ENCODE measurements at places on chromosomes 5 and 9.

DNA sequence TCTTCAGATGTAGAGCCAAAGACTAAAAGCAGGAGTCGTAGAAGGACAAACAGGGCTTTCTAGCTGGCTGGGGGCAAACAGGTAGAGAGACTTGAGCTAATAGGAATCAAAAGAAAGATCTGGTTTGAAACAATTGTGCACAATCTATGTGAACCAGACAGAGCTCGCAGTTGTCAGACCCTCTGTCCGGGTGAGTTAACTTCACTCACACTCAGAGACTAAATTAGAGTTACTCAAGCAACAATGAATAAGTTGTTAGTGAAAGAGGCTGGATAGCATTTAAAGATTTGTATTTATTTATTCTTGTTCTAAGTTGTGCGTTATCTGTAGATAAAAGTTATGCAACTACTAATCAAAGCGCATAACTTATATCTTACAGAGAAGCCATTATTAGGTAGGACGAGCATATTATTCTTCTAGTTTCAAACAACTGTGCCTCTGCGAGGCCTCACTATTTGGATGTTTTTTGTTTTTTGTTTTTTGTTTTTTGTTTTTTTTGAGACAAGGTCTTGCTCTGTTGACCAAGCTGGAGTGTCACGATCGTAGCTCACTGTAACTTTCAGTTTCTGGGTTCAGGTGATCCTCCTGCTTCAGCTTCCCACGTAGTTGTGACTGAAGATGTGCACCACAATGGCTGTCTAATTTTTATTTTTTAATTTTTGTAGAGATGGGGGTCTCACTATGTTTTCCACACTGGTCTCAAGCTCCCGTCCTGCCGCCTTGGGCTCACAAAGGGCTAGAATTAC, 13.2 kb upstream of the LNPEP start:
- no peak for DNase-seq

DNA sequence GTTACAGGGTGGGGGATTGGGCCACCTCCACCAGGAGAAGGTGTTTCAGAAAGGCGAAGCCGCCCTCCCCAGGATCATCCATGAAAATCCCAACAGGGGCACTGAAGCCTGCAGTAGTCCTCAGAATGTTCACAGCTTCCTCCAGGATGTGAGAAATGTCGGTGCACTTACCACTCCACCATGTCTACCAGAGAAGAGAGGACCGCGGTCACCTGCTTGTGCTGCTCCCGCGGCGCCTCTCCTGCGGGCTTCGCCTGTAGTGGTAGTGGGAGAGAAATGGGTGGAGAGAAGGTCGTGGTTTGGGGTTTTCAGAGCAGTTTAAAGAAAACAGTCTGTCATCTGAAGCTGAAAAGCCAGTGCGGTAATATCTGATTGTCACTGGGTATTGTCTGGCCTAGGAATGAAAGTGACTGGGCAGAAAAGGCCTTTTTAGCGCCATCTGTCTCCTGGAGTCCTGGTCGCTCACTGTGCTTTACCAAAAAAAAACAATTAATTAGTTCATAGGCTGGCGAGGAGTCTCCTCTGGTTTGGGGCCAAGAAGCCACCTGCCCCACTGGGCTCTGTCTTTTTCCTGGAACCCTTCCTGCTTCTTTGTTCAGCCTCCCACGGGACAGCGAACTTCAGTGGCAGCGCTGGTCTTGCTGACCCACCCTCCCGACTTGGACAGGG, 23.0 kb upstream of the PPP1R26 start:
- DNase-seq, result no peak

DNA sequence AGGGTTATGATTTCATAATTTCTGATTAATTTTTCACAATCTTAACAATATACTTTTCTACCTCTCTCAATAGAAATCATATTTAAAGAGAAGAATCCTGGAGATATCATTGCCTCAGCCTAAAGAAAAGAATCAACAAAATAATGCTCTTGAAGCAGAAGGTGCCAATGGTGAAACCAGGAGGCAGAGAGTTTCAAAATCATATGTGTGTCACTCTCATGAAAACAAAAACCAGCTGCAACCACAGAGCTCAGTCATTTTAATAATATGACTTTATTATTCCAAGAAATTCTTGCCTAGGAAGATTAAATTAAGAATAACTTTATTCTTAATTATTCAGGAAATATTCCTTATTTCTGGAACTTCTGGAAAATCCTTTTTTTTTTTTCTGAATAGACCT, 266.8 kb upstream of the ACTBL2 start:
- no peak for DNase-seq

- no peak for DNase-seq
Measured at GRCh38 chr5:7478459-7478858, 82.5 kb downstream of the ADCY2 start.

DNA sequence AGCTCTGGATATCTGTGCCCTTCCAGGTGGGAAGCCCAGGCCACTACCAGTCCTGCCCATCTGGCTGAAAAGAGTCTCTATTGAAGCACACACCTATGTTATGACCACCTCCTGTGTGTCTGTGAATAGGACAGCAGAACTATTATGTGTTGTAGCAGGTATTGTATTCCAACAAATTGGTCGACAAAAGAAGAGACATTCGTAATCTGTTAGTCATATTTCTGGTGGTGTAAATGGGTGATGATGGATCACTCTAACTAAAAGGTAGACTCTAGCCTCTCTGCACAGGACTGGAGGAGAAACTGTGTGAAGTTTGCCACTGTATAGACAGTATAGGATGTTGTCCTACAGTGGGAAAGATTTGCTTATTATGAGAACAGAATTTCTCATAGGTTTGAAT, 416.1 kb downstream of the TMEM38B start:
- DNase-seq, result no peak

- DNase-seq, result no peak
Measured at GRCh38 chr9:113621309-113621791, 157.8 kb downstream of the RGS3 start.

GRCh38 chr5:172885597-172886340, 51.7 kb downstream of the ERGIC1 start:
- no peak for DNase-seq

- no peak for DNase-seq
Measured at GRCh38 chr9:121612511-121612998, 38.9 kb upstream of the DAB2IP start.

DNA sequence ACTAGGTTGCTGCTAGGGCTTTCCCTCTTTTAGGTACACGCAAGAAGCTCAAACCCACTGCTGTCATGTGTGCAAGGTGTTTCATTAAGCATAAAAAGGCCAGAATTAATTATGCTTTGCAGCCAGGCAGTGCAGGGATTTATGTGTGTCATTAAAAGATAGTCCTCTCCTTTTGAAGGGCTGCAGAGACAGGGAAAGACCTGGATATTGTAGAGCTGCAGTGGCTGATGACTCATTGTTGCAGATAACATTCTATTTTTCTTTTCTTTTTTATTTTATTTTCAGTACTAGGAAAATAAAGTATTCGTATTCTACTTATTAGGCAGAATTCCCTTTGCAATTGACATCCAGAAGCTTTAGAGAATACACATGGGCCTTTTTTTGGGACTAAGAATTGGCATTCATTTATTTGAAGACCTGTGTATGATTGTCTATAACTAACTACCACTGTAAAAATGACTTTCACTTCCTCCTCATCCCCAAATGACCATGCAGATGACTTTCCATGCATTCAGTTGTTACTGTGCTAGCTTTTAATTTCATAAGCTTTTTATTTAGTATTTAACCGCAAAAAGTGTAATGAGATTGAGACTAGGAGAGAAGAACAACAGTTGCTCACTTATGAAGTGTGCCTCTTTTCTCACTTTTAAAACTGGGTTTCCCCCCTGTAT, 113.0 kb downstream of the PAM start:
- DNase-seq, result no peak

DNA sequence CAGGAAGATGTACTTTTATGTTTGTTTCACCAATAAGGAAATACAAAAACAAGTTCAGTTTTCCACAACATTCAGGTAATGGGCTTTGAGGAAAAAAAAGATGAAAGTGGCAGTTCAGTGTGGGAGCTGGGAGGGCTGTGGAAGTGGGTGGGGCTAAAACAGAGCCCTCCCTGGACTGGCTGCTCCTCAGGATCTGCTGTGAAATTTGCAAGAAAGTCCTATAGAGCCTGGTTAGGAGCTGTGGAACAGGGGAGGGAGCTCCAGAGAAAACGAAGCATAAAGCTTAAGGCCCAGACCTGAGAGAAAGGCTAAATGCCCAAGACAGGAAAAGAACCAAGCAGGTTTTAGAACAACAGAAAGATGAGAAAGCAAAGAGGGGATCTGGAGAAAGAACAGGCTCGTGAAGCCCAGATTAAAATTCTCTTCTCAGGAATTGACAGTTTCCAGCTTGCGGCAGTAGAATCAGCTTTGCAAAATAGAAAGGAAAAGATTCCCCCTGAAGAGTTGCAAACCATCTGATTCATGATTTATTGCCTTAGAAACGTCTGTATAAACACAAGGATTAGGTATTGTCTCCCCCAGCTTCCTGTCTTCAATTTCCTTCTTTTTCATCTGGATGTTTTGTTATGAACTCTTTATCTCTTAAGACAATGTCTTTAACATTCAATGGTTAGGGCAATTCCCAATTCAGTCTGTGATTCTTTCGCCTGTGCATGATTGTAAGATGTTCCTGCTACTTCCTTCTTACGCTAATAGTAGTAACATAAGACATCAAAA, 26.3 kb upstream of the CRHBP start:
- no peak for DNase-seq

DNA sequence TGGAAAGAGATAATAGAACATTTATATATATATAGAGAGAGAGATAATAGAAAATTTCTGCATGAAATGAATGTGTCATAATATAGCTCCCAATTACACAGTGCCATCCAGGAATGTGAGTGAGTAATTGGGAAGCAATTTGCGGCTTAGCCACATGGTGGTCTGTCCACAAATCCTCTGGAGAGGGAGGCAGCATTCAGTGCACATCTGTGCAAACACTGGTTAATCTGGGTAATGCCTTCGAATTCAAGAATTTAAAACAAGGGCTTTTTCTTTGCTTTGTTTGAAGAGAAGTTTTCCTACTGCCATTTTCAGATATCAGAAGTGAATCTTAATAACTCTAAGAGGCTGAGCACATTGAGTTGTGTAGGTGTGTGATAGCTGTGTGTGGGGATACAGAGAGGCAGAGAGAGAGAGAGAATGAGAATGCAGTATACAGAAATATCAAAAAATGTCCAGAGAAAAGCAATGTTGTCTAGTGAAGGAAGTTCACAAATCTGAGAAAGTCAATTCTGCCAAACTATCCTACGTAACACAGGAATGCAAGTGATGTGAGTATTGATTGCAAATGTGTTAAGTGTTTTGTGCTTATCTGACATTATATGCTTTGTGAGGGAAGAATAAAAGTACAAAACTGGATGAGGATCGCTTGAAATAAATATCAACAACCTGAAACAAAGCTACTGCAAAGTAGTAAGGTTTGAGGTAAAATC, 134.6 kb downstream of the EDIL3 start:
- no peak for DNase-seq

GRCh38 chr9:82021198-82021597, 32.6 kb downstream of the SPATA31D1 start:
- no peak for DNase-seq

DNA sequence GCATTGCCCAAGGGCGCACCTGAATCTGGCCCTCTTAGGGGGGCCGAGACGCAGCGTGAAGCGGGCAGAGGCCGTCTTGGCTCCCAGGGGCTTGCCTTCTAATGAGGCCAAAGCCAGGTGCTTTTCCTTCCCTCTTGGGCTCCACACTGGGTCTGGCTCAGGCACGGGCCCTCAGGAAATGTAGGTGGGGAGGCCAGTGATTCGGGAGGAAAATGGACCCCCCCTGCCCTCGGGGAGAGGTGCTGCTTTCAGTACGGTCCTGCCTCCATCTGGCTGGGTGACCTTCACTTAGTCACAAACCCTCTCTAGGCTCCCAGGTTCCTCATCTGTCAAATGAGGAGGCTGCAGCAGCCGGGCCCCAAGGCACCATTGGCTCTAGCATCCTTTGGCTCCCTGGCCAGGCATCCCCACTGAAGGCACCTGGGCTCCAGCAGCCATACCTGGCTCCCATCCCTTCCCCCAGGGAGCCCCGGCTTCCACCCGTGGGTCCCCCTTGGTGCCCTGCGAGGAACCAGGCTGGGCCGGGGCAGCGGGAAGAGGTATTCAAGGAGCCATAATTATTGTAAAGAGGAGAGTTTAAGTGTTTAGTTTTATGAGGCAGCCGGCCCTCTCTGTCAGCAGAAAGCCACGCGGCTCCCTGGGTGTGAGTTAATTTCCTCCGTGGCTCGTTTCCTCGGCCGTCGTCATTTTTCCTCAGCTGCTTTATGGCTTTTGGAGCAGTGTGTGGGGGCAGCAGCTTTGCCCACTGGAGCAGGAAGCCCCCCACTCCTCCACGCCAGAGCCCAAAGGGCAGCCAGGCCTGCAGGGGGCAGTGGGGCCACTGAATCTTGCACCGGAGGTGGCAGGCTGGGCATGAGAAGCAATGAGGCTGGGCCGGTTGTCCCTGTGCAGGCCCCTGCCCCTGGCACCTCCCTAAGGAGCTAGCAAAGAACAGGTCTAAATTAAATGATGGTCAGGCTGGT, 24.9 kb upstream of the UNC5A start:
- no peak for DNase-seq
